ENCODE measurements at places on chromosomes 1 and 21.

DNA sequence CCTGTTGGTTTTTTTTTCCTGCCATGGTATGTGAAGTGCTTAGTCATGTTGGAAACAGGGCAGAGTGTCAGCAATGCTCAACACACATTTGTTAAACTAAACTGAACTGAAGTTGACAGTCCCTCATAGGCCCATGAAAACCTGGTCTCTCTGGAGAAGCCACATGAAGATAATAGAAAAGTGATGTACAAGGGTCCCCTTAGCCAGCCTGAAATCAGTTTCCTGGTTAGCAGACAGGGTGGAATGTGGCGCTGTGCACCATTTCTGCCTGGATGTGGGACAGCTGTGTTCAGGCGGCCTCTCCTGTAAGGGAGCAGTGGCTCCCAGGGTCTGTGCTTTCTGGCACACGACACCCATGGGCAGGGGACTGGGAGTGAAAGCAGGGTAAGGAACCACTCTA lies 9.9 kb upstream of the CHI3L1 start:
- DNase-seq: no peak

DNA sequence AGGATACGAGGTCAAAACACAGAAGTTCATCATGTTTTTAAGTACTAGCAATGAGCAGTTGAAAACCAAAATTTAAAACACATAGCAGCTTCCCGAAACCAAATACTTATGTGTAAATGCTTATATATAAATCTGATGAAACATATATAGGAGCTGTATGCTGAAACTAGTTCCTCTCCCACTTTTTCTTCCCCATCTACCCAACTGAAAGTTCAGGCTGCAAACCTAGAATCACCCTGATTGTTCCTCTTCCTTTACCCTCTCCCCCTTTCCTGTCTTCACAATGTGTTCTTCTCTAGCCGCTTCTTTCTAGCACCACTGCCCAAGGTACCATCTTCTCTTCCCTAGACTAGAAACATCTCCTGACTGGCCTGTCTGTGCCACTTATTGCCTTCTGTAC lies 90.6 kb downstream of the ST3GAL3 start:
- no peak for DNase-seq

DNA sequence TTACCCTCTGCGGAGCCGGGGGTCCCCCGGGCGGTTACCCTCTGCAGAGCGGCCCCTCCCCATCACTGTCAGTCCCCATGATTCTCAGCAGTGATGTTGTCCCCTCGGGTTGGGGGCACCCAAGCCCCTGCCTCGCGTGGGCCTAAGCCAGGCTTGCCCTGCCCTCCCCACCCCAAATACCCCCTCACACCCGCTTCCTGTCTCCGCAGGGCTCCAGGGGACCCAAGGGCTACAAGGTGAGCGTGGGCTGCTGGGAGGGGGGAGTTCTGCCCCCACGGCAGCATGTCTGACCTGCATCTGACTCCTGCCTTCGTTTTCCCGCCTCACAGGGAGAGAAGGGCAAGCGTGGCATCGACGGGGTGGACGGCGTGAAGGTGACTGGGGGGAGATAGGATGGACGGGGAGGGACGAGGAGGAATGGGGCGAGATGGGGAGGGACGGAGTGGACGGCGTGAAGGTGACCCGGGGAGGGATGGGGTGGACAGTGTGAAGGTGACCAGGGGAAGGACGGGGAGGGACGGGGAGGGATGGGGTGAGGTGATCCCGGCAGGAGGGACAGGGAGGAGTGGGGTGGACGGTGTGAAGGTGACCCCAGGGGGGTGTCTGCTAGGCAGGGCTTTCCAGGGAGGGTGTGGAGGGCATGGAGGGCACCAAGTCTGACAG lies 8.6 kb downstream of the COL6A1 start:
- no peak for DNase-seq

DNA sequence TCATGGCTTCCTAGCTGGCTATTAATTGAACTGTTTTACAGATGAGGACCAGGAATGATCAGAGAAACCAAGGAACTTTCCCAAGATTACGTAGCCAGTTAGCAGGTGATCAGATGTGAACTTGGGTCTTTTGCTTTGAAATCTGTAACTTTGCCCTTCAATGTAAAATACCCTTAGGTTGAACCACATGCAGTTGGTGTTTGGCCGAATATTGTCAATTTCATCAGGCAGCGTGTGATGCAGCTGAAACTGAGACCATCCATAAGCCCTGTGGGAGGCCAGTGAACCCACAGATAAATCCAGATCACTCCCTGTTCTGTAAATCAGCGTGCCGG lies 150.8 kb downstream of the ETS2 start:
- no peak for DNase-seq

GRCh38 chr1:76959556-76959955 lies 92.3 kb downstream of the ST6GALNAC5 start:
- DNase-seq: no peak

- peak; percentile 41 for DNase-seq
Observed at GRCh38 chr1:36458910-36459309, 5.3 kb downstream of the MRPS15 start.

DNA sequence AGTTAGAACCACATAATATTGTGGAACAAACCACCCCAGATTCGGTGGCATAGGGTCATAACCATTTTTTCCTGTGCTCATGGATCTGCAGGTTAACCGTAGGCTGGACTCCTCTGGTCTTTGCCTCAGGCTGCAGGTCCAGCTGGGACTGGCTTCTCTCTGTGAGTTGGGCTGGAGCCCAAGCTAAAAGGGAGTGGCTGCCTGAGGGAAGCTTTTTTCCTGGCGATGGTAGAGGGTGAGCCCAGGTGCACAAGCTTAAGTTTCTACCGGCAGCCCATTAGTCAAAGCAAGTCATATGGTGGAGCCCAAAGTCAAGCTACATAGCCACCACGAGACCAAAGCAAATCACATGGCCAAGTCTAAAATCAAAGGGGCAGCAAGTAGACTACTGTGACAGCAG lies 13.8 kb downstream of the EPHX4 start:
- DNase-seq: no peak

- DNase-seq: no peak
Observed at GRCh38 chr1:23936481-23937176, 23.0 kb upstream of the PNRC2 start.

GRCh38 chr1:156776942-156777341 lies 9.6 kb downstream of the PRCC start:
- DNase-seq: no peak

DNA sequence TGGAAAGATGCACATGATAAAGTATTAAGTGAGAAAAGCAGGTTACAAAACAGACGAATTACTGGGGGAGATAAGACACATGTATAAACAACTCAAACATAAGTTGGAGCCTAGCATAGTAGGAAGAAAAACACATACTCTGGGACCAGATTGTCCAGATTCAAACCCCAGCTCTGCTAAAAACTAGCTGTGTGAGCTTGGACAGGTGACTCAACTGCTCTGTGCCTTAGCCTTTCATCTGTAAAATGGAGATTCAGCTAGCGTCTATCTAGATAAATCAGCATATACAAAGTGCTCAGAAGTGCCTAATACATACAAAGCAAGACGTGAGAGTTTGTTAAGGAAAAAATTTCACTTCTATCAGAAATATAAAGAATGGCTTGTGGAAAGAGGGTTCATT lies 254.0 kb upstream of the POU3F1 start:
- DNase-seq: no peak

DNA sequence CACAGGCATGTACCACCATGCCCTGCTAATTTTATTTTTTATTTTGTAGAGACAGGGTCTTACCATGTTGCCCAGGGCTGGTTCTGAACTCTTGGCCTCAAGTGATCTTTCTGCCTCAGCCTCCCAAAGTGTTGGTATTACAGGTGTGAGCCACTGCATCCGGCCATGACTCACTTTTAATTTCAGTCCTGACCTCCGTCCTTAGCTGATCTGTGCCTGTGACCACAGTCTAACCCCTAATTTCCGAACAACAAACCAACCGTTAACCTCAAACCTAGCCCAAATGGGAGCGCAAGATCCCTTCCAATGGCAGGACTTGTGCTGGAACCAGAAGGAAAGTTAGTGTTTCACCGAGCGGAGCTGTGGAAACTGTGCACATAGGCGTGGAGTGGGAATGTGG lies 29.3 kb upstream of the MAN1C1 start:
- DNase-seq: no peak

- no peak for DNase-seq
Observed at GRCh38 chr1:89669441-89669840, 36.5 kb downstream of the LRRC8C start.

DNA sequence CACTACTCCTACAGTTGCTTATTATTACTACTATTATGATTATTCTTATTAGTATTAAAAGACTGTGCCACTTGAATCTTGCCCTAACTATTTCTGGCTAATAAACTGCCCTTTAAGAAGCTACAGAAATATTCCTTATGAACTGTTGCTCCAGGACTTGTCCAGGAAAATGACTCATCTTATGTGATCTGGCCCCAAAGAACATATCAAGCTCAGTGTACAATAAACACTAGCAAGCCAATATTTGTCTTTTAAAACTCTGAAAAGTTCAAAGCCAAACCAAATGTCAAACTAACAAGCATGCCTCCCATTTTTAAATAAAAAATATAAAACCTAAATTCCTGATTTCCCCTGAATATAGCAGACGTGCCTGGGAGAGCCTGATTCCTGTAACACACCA lies 88.7 kb upstream of the SIM2 start:
- no peak for DNase-seq

DNA sequence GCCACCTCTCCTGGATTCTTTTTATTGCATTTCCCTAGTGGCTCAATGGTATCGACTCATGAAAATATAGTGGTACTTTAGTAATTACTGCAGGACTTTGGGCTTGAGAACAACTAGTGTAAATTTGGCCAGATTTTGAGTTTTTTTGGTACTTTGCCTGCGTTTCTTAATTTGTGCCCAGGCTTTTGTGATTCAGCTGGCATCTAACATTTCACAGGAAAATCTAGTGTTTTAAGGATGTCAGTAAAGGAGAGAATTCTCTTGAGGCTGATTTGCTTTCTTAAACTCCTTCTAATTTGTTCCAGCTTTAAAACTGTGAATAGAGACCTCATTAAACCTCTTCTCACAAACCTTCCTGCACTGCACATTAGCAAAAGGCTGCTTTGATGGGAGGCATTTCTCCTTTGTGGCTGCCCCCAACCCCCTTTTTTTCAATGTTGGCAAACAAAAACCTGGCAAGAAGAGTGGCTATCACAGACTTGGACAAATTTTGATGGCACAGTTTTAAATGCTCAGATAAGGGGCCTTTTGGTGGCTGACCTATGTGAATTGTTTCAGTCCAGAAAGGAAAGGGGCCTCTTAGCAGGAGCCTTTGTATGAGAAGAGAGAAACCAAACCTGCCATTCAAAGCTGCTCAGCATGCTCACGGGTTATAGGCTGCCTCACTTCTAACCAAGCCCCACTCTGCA lies 113.4 kb upstream of the RAVER2 start:
- DNase-seq: no peak

DNA sequence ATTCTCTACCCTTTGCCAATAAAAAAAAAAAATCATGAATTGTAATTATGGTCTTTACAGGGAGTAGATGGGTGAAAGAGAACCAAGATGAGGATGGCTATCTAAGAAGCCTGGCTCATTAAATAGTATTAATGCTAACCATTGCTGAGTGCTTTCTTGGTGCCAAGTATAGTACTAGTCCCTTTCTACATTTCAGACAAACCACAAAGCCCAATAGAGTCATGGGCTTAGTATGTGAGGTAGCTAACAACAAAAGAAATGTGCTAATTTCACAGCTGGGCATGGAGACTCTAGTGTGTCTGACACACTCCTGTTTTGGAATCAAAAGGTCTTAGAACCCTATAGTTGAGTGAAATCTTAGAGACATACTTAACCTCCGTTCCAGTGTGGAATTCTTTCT lies 84.5 kb upstream of the ESRRG start:
- no peak for DNase-seq

DNA sequence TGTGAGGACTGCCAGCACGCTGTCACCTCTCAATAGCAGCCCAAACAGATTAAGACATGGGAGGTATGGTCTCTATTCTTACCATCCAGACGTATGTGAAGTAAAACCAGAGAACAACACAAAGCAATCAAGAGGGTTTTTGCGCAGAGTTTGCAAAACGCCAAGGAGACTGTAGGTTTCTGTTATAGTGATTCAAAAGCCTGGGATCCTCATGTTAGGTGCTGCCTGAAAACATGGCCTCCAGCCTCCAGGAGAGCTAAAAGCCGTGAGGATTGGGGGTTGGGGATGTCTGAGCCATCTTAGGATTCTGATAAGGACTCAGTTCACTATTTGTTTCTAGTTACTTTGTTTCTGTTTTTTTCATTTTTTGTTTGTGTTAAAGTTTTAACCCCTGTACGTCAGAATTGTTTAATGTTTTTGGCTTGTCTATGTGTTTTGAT lies 4.2 kb upstream of the CCT8 start:
- DNase-seq: no peak

DNA sequence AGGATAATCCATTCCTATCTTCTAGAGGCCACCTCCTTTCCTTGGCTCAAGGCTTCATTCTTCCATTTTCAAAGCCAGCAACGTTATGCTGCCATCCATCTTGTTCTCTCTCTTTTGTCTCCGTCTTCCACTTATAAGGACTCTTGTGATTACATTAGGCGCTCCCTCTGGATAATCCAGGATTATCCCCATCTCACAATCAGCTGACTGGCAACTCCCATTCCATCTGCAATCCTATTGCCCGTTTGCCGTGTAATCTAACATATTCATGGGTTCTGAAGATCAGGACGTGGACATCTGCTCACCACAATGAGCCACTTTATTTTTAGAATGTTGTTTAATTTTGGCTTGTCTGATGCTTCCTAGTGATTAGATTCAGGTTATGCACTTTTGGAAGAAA lies 89.3 kb downstream of the EBNA1BP2 start:
- DNase-seq: no peak

DNA sequence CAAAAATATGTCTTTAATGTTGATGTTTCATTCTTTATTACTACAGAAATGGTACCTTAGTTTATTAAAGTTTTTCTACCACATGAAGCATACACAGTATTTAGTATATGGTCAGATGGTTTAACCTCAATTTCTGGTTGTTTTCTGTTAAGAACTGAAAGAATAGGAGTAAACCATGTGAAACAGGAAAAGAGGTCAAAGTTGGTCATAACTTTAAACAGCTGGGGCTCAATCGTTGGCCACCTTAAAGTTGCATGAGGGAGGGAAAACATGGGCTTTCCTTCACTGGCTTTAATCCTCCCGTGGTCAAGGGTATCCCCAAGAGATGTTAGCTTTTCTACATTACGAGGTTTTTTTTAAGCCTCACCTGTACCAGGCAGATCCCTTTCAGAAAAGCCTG lies 483.3 kb upstream of the ADAMTS5 start:
- DNase-seq: no peak

Measured in stimulated activated CD4-positive, alpha-beta T cell treated with anti-CD3 and anti-CD28 coated beads, Interleukin-2, amount 100 ng/mL, for 48 hours (primary cell).